ENCODE measurements at places on chromosomes 12 and 14. TPM values are rescaled to one million over a fixed set of nuclear protein-coding genes. Genes with fewer than 3 reads are reported as not detected.

The FAM186B gene
- 3.9 TPM for polyA plus RNA-seq

DNA sequence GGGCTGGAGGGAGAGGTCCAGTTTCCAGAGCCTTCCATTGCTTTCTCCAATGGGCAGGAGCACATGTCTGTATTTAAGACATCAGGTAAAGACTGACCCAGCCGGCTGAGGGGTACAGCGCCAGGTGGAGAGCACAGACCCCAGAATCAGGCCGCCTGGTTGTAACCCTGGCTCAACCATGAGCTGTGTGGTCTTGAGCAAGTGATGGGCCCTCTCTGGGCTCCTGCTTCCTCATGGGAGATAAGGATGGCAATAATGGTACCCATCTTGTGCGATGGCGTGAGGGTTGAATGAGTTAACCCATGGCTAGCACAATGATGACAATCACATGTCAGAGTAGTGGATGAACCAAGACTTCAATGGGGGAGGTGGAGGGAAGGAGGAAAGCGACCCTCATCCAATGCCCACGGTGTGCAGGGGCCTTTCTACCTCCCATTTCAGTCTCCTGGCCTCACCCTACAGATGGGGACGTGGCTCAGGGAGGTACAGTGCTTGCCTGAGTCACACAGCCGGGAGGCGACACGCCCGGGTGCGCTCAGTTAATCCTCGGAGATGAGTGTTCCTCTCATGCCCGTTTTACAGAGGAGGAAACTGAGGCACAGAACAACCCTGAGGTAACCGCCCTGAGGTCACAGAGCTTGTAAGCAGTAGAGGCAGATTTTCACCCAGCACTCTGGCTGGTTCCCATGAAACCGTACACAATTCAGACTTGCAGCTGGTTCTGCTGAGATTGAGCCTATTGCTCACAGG, 163.9 kb downstream of the RBM19 start:
- no peak for DNase-seq

DNA sequence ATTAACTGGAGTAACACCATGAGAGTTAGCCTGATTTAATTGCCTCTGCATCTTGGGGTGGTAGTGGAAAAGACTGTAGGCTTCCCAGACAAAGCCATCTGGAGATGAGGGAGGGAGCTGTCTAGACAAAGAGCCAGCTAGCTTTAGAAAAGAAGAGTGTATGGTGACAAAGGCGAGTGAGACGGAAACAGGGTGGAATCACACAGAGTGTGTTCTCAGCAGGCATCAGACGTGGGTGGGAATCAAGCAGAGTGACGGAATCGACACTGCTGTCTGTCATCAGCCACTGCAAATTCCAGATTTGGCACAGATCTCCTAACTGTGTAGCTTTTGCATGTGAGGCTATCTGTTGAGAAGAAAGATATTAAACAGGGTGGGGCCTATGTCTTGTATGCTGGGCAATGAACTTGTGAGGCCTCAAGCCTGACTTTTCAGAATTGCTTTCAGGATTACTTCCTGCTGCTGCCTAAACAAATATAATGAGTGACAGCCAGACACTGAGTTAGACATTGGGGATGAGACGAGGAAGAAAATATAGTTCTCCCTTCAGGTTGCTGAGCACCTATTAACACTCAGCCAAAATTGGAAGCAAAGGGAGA, 236.5 kb upstream of the GRIP1 start:
- no peak for DNase-seq

The PTHLH gene
- 1.4 TPM for polyA plus RNA-seq

GRCh38 chr12:58270966-58271705, 329.8 kb downstream of the ATP23 start:
- DNase-seq: no peak

The WNT5B gene
- polyA plus RNA-seq: 6.4 TPM

- no peak for DNase-seq
Measured at GRCh38 chr12:88185988-88186387, 43.9 kb downstream of the TMTC3 start.

The DDHD1 gene
- polyA plus RNA-seq: 15.0 TPM

The ARHGEF25 gene
- 33.9 TPM for polyA plus RNA-seq

DNA sequence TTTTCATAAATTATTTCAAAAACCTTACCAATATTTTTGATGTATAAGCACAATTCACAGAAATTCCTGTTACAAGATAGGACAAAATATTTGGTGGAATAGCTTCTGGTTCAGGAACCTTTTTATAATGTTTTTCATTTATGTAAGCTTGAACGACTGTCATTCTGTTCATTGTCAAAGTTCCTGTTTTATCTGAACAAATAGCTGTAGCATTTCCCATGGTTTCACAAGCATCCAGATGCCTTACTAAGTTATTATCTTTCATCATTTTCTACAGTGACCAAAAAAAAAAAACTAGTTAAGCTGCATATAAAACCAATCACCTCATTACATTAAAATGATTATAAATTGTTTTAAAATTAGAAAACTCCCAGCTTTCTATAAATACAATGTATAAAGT, 87.1 kb downstream of the ATP2B1 start:
- DNase-seq: no peak

The RFLNA gene
- 5.4 TPM for polyA plus RNA-seq

- DNase-seq: peak; percentile 76
Measured at GRCh38 chr14:21039585-21040369, 2.4 kb upstream of the RNASE7 start.

The OTOGL gene
- 1.1 TPM for polyA plus RNA-seq
